ENCODE measurements at places on chromosomes 11 and 22. TPM values are rescaled to one million over a fixed set of nuclear protein-coding genes. Genes with fewer than 3 reads are reported as not detected.
A peak's percentile ranks its signal among the peaks of the same experiment; 100 is the strongest.

DNA sequence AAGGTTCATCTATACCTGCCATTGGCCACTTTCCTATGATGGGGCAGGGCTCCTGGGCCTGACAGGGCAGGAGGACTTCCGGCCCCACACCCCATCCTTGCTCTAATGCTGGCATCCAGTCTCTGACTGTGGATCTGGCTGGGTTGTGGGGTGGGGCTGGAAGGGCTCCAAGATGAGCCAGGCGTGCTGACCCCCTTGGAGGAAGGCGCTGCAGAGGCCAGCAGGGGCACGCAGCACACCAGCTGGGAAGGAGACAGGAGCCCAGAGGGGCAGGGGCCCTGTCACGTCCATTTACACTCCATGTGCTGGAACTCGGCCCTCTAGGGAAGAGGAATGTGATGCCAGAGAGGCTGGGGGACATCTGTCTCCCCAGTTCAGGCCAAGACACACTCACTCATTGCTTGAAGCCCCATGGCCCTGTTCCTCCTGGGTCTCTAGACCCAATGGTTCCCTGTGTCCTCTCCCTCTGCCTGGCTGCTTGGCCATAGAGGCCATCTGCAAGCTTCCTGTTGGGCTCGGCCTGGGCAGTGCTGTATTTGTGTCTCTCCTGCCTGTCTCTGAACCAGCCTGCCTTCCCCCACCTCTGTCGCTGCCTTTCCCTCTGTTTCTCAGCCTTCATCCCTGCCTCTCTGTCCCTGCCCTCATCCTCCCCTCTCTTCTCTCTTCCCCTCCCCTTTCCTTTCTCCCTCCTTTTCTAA, 67.5 kb upstream of the NECTIN1 start:
- no peak for DNase-seq

LMO1 gene
- not detected for total RNA-seq

DNA sequence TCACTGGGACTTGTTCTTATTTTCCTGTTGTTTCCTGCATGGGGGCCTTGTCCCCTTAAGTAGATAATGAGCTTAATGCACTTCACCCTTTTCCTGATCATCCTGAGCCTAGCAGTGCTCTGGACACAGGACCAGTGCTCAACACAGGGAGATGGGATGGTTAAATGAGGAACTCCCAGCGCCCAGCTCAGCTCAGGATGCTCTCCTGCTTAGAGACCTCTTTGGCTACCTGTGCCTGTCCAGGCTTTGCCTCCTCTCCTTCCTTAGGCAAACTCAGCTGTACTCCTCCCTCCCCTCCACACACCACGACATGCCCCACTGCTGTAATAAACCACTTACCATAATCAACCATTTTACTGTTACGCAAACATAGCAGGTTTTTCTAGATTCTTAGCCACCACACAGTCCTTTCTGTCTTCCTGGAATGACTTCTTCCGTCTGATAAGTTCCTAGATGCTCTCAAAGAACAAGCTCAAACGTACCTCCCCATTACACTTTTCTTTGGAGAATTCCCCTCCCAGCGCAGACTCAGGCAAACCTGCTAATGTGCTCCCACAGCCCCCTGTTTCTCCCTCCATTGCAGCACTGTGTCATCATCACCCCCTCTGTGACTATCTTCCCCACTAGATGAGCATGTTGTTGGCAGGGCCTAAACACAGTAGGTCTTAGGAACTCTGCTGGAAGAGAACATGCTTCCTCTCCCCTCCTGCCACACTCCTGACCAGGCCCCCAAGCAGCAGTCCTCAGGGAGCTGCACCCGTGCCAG, 113.6 kb downstream of the MICAL2 start:
- peak; percentile 63 for DNase-seq

RASD2 gene
- 0.09 TPM for total RNA-seq

RFPL3 gene
- total RNA-seq: not detected

PNPLA3 gene
- total RNA-seq: 1.0 TPM

- DNase-seq: no peak
These were observed 636.8 kb upstream of the CCDC179 start for GRCh38 chr11:23497040-23497439.

DNA sequence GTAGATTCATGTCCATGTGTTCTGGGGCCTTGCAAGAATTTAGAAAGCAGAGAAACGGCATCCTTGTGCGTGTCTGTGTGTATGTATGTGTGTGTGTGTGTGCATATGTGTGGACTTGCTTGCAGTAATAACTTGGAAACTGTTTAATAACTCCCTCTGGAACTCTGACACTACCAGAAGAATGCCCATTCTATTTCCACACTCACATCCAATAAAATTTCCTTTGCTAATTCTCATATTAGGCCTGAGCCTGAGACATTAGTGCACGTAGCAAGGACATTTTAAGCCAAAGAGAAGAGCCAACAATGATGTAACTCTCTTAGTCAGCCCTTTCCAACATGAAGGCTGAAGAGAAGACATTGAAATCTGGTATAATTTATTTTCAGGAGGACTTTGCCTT, 3.2 kb downstream of the OR4D6 start:
- DNase-seq: no peak

DNA sequence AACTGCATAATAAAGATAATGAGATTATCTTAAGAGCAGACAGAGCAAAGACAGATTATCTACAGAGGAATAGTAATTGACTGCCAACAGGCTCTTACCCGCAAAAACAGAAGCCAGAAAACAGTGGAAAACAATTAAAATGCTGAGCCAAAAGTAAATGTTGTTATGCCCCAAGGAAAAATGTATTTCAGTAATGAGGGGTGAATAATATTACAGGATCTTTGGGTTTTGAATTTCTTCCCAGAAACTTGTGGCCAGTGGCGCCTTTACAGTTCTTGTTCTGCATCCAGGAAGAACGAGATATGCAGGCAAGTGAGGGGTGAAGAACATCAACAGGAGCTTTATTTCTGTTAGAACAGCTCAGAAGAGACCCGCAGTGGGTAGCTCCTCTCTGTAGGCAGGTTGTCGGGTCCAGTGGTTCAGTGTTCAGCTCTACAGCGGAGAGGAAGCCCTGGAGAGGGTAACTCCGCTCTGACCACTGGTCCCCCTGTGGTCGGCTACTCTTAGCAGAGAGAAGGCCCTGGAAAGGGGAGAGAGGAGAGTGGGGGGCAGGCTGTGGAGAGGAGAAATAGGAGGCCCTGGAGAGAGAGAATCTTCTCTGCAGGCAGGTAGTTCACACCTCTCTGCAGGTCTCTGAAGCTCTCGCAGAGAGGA, 51.8 kb upstream of the SC5D start:
- no peak for DNase-seq

KCNQ1OT1 gene
- 0.59 TPM for total RNA-seq

GRCh38 chr22:44753189-44754042, 1.0 kb downstream of the ARHGAP8 start:
- DNase-seq: no peak

GRCh38 chr11:61787928-61788491, 4.4 kb downstream of the TMEM258 start:
- peak; percentile 66 for DNase-seq

- no peak for DNase-seq
These were observed 45.2 kb downstream of the CELF1 start for GRCh38 chr11:47507563-47508239.

DNA sequence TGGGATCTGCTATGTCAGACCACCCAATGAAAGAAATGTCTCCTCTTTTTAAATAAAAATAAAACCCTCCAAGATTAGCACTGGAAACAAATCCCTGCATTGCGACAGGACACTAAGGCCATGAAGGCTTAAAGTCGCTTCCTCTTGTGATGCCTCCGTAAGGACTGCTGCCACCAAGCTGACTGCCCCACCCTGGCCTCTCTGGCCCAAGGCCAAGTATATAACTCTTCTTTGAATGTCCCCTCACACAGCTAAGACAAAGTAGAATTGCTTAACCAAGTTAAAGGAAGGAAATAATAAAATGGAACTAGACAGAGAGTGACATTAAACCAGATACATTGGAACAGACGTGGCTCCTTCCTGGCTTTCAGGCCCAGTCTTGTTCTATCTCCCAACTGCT, 7.5 kb upstream of the NRGN start:
- no peak for DNase-seq

OR8K3 gene
- total RNA-seq: not detected

DNA sequence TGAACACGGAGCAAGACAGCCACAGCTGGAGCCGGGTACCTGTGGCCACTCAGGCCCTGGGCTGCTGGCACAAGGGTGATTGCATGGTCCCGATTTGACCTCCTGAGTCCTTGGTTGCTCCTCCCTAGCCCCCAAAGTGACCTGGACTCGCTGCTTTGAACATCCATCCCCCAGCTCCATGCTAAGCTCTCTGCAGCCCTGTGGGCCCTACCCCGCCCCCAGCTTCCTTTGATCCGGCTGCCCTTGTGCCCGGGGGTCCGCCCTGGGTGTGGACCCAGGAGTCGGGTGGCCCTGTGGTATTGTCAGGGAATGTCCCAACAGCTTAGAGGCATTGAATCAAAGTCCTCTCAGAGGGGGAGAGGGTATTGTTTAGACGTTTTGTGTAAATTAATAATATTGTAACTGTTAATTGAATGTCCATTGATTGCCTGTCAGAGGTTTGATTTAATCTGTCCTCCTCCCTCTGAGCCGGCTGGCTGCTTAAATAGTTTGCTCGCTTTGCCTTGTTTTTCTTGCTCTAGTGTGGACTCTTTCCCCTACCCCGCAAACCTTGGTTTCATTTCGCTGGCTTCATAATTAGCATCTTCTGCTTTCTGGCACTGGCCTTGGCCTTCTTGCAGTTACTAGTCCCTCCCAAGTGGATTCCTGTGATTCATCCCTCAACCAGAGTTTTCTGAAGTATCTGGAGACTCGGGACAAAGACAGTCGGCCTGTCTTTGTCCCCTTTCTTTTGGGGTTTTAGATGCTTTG, 20.7 kb downstream of the GRIK4 start:
- DNase-seq: no peak

DNA sequence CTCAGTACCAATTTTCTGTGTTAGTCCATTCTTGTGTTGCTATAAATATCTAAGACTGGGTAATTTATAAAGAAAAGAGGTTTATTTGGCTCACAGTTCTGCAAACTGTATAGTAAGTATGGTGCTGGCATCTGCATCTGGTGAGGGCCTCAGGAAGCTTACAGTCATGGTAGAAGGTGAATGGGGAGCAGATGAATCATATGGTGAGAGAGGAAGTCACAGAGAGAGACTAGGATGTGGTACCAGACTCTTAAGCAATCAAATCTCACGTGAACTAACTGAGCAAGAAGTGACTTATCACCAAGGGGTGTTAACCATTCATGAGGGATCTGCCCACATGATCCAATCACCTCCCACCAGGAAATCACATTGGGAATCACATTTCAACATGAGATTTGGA, 60.8 kb upstream of the ZBED5 start:
- DNase-seq: no peak

- no peak for DNase-seq
These were observed 31.9 kb downstream of the ANKK1 start for GRCh38 chr11:113419454-113420003.

SNRPD3 gene
- 166 TPM for total RNA-seq

DNA sequence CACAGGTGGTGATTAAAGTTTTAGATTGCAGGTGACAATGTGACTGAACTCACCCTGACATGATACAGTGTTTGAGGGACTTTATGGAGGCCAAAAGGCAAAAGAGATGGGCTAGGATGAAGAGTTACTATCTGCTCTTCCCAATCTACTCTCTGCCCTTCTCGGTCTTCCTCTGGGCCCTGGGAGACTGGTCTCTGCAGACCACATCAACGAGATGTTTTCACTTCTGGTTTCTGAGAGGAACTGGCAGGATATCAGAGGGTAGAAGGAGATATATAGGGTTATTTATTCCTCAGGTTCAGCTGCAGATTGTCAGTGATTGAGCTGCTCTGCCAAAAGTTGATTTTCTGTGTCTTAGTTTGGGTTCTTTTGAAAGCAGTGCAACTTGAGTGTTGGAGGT, 32.4 kb upstream of the CD44 start:
- DNase-seq: peak; percentile 60

HTR3A gene
- not detected for total RNA-seq

DNA sequence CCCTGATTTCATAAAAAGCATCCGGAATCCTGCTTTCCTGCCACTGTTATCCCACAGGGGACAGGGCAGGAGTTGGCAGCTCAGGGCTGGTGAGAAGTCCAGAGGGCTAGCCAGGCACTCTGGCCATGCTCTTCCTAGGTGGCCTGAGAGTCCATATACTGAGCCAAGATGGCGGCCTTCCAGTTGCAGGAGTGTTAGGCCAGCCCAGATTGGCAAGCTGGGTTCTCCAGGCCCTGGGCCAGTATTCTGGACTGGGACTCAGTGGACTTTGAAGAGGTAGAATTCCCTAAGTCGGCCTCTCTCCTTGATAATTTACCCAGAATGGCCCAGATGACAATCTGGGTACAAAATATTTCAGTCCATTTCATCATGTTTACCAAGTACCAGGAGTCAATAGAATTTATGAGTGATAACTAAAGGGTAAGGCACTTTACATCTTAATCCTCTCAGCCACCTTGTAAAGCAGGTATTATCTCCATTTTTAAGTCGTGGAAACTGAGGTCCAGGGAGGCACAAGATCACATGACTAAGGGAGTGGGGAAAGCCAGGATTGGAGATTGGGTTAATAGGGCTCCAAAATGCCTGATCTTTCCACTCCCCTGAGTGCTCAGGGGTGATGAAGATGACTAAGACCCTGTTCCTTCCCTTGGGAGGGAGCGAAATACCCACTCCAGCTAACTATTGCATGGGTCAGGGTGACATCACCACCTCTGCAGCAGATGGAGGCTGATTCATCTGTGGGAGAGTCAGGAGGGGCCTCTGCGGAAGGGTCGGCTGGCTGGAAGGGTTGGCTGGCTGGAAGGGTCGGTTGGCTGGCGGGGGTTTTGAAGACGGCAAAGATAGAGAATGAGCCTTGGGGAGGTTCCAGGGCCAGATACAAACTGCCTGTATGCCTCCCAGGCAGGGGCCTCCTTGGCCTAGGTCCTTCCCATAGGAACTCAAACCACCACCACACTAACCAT, 1.2 kb upstream of the MICALL1 start:
- DNase-seq: no peak

DNA sequence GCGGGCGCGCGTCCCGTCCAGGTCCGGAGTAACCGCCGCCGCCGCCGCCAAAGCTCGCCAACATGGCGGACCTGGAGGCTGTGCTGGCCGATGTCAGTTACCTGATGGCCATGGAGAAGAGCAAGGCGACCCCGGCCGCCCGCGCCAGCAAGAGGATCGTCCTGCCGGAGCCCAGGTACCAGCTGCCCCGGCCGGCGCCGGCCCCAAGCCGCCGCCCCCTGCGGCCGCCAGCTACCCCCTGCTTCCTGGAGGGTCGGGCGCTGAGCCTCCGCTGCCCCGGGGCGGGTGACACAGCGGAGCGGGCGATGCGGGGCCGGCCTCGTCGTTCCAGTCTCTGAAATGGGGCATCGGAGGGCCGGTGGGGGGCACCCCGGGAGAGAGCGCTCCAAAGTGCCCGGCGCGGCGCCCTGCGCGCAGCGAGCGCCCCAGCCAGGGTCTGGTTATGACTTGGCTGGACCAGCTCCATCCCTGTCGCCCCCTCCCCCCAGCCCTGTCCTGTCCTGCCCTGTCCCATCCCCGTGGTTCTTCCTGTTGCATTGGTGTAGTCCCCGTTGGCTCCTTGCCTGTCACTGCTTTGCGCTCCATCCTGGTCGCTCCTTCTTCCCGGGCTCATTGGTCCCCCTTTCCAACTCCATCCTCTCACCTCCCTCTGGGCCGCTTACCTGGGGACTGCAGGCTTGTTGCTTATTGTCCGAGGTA, 653 bp downstream of the GRK3 start:
- DNase-seq: peak; percentile 79

Measured in activated CD4-positive, alpha-beta T cell treated with anti-CD3 and anti-CD28 coated beads, Interleukin-2, amount 10 ng/mL, durations not matched to agents 24 days and 14 days (primary cell).